ENCODE measurements at places on chromosomes 7 and 10.

DNA sequence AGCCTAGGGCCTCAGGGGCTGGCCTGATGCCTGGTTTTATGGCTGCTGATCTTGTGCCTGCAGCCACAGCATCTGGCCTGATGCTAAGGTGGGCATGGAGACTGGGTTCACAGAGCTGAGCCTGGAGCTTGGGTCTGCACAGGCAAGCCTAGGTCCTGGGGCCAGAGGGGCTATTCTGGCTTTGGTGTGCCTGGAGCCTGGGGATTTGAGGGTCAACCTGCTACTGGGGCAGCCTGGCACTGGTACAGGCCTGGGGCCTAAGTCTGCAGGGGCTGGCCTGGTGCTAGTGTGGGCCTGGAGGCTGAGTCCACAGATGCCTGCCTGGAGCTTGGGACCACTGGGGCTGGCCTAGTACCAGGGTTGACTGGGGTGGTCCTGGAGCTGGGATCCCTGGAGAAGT, 481.8 kb upstream of the GHITM start:
- DNase-seq, result no peak

DNA sequence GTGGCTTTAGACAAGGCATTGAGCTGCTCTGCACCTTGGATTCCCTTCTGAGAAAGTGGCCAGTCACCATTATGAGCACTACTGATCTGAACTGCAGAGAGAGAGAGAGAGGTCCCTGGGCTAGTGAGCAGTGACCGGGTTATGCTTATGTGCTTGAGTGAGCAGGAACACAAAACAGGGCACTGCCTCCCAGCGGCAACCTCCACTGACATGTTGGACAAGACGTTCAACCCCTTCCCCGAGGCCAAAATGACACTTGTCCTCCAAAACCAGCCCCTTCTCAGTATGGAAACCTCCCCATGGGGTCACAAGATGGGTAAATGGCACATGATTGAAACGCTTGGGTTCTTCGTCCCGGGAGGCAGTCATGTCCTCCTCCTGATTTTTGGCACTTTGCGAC, 339.4 kb upstream of the ZMIZ1 start:
- no peak for DNase-seq

DNA sequence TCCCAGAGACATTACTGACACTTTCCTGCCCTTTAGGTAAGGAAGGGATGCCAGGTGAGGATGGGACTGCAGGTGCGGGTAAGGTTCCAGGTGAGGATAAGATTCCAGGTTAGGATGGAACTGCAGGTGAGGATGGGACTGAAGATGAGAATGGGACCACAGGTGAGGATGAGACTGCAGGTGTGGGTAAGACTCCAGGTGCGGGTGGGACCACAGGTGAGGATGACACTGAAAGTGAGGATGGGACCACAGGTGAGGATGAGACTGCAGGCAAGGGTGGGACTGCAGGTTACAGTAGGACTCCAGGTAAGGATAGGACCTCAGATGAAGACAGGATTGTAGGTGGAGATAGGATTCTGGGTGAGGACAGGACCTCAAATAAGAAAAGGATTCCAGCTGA, 322.3 kb downstream of the WDR37 start:
- no peak for DNase-seq

GRCh38 chr10:13632884-13633440, 46.2 kb downstream of the PRPF18 start:
- DNase-seq, result no peak

- no peak for DNase-seq
These were observed 406.1 kb downstream of the PARD3 start for GRCh38 chr10:34408956-34409355.

- no peak for DNase-seq
These were observed 59.8 kb downstream of the ITIH5 start for GRCh38 chr10:7606951-7607404.

- DNase-seq, result no peak
These were observed 586.1 kb downstream of the SDK1 start for GRCh38 chr7:3887096-3887690.

- no peak for DNase-seq
These were observed 13.4 kb upstream of the AP1S1 start for GRCh38 chr7:101140746-101141382.

DNA sequence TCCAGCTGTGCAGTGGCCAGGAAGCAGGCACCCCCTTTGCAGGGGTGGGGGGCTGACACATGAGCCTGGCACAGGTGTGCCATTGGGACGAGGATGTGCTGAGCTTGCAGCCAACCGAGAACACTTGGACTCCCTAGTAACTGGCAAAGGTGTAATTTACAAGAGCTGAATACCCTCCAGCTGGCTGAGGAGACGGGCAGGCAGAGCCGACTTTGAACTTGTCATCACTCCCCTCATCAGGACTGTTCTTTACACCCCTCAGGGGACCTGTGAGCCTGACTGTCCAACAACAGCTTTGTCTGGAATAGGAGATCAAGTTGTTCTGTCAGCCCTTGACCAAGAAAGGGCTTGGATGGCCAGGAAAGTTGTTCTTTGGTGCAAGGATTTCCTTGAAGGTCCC, 61.2 kb downstream of the CDH23 start:
- DNase-seq, result no peak

GRCh38 chr7:101018271-101019167, 1.4 kb upstream of the MUC17 start:
- no peak for DNase-seq

- DNase-seq, result no peak
These were observed 56.7 kb downstream of the GRK5 start for GRCh38 chr10:119263951-119264617.

GRCh38 chr7:110766864-110767263, 324.1 kb upstream of the LRRN3 start:
- DNase-seq, result no peak

DNA sequence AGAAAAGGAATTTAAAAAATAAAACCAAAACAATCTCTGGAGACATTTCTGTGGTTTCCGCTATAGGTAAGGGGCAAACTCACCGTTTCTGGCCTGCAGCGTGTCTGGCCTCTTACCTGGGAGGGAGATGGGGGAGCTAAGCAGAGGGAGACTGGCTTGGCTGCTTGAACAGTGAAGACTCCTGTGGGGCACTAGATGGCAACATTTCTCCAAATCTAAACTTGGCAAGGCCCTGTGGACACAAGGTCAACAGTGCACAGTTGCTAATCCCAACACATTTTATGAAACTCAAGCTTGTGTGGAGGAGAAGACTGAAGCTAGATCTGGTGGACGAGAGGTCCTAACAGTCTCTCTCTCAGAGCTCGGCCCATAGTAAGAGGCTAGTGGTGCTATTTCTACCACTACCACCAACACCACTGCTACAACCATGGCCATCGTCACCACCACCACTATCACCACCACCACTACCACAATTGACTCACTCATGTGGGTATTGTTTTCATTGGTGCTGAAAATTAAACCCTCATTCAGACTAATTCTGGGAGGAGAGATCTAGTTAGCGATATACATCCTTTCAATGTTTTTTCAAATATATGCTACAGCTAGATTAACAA, 28.4 kb upstream of the CDHR3 start:
- no peak for DNase-seq

GRCh38 chr7:155804897-155805825, 7.1 kb downstream of the SHH start:
- DNase-seq, result no peak
